ENCODE measurements at places on chromosomes 7 and 10. TPM values are rescaled to one million over a fixed set of nuclear protein-coding genes. Genes with fewer than 3 reads are reported as not detected.

DNA sequence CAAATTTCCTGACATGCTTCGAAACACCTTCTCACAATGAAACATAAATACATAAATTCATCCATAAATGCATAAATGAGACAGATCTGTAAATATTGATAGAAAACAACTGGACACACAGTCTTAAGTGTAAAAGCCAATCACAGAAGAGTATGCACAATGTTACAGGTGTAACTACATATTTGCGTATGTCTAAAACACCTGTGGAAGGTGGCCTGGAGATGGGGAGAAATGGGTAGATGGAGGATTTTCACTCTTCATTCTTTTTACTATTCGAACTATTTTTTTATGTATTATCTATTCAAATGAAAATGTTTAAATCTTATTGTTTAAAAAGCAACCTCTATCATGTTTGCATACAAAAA is 860 bp downstream of the IQUB start:
- no peak for DNase-seq

GRCh38 chr7:91041141-91041540 is 223.1 kb upstream of the FZD1 start:
- DNase-seq: no peak

- DNase-seq: peak; percentile 11
Measured at GRCh38 chr10:101287997-101288635, 58.9 kb upstream of the LBX1 start.

- peak; percentile 94 for DNase-seq
Measured at GRCh38 chr10:18610517-18610916, 40.9 kb downstream of the NSUN6 start.

GRCh38 chr10:90079819-90080218 is 378.4 kb downstream of the KIF20B start:
- DNase-seq: no peak

ATOH7 gene
- total RNA-seq: not detected

GRCh38 chr7:29078311-29079260 is 67.8 kb downstream of the CPVL start:
- DNase-seq: no peak

ARL3 gene
- total RNA-seq: 9.7 TPM

CCDC172 gene
- not detected for total RNA-seq

- no peak for DNase-seq
Measured at GRCh38 chr10:114332301-114333192, 71.8 kb downstream of the AFAP1L2 start.

MSMB gene
- total RNA-seq: not detected

DNA sequence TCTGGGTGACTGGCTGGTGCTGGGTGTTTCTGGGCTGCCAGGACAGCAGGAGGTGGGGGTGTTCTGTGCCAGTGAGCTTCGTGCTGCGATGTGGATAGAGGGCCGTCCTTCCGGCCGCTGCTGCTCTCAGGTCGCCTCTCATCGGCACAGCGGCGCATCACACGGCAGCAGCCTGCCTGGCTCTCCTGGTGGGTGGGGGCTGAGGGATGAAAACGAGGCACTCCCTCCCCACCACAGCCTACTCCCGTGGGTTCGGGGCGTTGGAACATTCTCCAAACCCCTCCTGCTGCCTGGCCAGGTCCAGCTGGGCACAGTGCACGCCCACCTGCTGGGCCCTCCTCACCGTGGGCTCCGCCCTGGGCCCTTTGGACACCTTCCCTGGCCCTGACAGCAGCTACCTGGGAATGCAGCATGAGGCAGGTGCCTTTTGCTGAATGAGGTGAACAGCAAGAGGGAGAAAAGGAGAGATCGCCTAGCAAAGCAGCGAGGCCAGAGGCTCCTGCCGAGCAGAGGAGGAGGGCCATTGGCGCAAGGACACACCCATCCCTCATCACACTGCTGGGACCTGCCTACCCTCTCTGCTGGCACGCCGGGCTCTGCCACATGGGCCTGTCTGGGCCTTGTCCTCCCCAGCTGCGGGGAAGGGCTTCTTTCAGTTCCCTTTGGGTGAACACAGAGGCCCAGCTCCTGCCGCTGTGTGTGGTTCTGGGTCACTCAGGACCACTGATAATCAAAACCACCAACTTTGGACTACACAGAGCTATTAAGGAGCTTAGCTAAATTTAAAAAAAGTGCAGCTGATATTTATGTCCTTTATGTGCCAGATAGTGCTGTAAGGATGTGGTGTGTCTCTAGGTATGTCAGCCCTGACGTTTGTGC is 33.4 kb downstream of the INPP5A start:
- no peak for DNase-seq

DNA sequence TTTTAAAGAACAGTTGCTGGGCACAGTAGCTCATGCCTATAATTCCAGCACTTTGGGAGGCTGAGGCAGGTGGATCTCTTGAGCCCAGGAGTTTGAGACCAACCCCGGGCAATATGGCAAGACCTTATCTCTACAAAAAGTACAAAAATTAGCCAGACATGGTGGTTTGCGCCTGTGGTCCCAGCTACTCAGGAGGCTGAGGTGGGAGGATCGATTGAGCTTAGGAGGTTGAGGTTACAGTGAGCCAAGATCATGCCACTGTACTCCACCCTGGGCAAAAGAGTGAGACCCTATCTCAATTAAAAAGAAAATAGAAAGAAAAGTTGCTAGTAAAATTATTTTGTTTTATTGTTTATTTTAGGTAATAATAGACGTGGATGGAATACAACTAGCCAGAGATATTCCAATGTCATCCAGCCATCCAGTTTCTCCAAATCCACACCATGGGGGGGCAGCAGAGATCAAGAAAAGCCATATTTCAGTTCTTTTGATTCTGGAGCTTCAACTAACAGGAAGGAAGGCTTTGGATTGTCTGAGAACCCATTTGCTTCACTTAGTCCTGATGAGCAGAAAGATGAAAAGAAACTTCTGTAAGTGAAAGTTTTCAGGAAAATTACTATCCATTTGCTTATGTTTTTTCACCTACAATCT is 3.0 kb downstream of the NUP42 start:
- DNase-seq: peak; percentile 47

ALOX5 gene
- total RNA-seq: 32.4 TPM

CYP3A4 gene
- not detected for total RNA-seq

CCDC71L gene
- total RNA-seq: 21.0 TPM

GRCh38 chr7:151251689-151252560 is 3.4 kb upstream of the SMARCD3 start:
- no peak for DNase-seq

- no peak for DNase-seq
Measured at GRCh38 chr10:29798921-29799690, 164.3 kb upstream of the SVIL start.

ZP3 gene
- 5.0 TPM for total RNA-seq

WDFY4 gene
- not detected for total RNA-seq

- no peak for DNase-seq
Measured at GRCh38 chr10:14358886-14359573, 28.3 kb upstream of the FRMD4A start.

DNA sequence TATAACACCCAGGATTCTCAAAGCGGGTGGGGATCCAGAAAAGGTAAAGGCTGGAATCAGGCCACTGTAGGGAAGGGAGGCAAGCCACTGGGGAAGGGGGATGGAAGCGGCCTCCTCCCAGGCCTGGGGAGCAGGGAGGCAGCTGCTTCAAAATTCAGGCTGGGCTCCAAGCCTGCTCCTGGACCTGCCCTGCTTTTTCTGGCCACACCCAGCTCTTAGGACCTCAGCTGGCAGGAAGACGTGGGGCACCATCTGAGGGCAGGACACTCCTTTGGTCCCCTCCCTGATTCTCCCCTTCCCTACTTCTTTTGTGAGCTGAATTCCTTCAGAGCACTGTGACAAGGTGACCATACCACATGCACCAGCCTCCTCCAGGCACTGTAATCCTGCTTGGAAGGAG is 4.6 kb upstream of the LBX1 start:
- DNase-seq: no peak

DNA sequence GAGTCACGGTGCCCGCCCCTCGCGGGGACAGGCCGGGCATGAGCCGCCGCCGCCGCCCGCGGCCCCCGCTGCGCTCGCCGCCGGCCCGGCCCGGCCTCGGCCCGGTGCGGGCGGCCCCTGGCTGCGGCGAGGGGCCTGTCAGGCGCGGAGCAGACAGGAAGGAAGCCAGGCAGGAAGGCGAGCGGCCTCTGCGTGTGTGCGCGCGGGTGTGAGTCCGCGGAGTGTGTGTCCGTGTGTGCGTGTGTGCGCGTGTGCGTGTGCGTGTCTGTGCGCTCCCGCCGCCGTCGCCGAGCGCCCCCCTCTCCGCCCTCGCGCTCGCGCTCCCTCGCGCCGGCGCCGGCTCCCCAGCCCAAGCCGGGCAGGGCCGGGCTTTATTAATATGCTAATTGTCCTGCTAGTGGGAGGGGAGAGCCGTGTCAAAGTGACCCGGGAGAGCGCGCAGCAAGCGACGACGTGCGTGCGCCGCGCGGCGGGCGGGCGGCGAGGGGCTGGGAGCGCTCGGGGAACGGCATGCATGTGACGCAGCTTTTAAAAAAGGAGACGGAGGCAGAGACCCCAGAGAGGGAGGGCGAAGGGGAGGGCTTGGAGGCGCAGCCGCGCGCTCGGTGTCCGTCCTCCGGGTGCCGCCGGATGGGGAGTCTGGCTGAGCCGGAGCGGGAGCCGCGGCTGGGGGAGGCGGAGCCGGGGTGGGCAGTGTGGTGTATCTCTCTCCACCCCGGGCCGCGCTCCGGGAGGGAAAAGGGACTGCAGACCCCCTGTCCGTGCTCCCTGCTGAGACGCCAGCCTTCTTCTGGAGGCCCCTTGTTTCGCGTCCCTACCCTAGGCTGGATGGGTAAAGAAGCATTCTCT is at the start of gene LDB1:
Gene LDB1 (minus strand): TSS at position 227 of the 849 bp plus-strand sequence. CDS start 258 bp downstream, outside the sequence.
- no peak for DNase-seq

PIP gene
- not detected for total RNA-seq

DNA sequence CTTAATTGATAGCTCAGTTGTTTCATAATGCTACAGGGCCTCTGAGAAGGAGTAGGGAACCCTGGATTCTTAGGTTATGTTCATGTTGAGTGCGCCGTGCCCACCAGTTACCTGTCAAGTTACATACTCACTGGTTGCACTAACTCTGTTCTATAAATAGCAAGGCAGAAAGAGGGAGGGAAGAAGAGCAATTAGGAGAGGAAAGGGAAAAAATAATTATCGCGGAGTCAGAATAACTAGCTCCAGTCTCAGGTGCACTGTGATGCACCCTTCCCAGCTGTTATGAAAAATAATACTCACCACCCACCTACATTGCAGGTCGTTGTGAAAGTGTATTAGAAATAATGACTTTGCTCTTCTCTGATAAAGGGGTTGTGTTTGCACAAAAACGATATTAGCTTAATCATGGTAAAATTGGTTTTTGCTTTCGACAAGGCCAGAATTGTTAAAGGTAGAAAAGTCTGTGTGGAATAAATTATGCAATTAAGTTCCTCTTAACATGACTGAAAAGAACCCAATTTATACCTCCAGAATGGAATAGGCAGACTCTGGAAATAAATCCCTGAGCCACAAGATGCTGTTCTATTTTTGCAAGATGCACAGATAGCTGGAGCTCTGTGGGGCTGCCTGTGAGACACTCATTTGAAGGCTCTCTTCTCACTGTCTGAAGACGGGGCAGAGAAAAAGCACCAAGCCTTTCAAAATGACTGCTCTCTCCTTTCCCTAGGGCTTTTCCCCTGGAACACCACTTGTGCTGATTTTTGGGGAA is 137.6 kb upstream of the PITRM1 start:
- no peak for DNase-seq

DNA sequence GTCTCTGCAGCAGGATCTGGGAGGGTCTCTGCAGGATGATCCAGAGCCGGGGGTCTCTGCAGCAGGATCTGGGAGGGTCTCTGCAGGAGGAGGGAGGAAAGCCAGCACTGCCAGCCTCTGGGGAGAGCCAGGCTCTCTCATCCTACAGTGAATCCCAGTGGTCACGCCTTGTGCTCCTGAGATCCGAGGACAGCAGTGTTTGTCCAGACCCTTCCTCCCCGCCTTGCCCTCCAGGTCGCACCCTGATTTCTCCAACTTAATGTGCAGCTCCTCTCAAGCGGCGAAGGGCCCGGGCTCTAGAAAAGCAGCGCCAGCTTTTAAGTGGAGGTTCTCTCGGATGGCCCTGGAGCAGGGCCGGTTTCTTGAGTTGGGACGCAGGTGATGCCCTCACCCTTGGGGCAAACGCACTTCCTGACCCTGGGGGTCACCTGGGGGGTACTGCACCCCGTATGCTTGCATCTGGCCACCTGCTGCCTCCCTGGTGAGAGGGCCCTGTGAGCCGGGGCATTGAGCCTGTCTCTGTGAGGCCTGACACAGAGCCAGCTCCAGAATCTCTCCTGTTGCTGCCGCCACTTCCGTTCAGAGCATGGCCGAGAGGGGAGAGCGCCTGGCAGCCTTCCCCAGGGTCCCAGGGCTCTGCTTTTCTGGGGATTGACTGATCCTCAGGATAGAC is 111.6 kb downstream of the ACTR3B start:
- DNase-seq: no peak

ABCF2 gene
- total RNA-seq: 80.6 TPM

GRCh38 chr10:61314273-61314672 is 138.9 kb downstream of the TMEM26 start:
- DNase-seq: no peak

DNA sequence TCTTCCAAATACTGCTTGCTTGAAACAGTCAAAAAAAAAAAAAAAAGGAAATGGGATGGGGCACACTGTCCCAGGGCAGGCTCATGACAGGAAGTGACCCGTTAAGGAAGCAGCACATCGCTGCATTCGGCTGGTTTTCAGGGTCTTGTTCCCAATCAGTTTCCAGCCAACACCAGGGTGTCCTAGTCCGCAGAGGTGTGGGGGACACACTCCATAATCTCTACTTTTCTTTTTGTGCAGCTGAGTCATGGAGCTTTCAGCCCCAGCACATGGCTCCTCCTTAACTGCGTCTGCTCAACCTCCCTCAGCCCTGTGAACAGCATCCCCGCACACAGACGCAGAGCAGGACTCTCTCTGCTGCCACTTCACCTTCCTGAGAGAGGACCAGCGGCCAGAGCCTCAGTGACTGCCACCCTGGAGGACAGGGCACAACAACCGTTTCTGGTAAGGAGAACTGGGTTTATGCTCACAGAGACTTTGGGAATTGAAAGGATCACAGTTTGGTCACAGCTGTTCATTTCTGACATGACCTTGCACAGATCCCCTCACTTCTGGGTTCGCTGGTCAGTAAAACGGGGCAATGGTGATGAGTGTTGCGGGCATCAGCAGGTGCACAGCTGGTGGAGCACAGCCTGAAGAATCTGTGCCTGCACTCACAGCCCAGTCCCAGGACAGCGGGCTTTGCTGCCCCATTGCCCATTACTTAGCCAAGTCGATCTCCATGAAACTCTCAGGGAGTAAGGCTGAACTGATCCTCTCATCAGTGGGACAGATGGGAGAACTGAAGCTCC is at the start of gene GIMAP5:
Gene GIMAP5 (plus strand): TSS at position 154 of the 791 bp plus-strand sequence. CDS start 3,467 bp downstream, outside the sequence.
- no peak for DNase-seq
